ENCODE measurements at places on chromosomes 6 and 20. TPM values are rescaled to one million over a fixed set of nuclear protein-coding genes. Genes with fewer than 3 reads are reported as not detected.

GRCh38 chr20:23024701-23025100 is 10.4 kb upstream of the SSTR4 start:
- DNase-seq, result no peak

DNA sequence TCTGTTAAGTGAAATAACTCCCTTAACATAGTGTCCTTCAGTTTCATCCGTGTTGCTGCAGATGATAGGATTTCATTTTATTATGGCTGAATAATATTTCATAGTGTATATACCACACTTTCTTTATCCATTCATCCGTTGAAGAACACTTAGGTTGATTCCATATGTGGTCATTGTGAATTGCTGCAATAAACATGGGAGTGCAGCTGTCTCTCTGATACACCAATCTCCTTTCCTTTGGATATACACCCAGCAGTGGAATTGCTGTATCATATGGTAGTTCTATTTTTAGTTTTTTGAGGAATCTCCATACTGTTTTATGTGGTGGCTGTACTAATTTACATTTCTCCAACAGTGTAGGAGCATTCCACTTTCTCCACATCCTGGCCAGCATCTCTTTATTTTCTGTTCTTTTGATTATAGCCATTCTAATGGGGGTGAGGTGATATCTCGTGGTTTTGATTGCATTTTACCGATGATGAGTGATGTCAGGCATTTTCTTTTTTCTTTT is 193.2 kb downstream of the SLC16A10 start:
- no peak for DNase-seq

- DNase-seq, result no peak
Observed at GRCh38 chr20:12180107-12180661, 262.5 kb downstream of the BTBD3 start.

Gene OPN5
- total RNA-seq, result not detected

DNA sequence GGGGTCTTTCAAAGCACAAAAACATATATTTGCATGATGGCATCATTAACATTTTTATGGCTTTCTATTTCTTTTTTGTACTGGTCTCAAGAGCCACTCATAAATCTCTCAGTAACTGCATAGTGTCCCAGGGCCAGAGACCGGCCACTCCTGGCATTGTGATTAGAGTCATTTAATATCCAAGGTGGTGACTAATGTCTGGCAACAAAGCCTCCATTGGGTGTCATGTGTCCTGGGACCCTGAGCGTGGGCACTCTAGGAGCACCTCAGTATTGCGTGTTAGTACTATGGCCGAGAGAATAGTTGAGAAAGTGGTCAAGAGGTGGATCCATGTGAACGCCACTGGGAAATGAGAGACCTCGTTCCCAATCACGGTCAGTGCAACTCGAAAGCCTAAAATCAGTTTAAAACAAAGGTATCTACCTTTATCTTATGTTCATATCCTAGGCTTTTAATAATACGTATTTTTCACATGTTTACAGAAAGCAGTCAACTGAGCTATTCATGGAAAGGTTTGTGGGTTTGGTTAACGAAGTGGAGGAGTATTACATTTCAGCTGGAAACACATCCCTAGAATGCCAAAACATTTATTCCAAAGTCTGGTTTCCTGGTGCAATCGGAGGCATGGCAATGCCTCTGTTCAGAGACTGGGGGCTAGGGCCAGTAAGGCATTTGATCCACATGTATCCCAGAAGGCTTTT is 2.7 kb upstream of the ESR1 start:
- no peak for DNase-seq

DNA sequence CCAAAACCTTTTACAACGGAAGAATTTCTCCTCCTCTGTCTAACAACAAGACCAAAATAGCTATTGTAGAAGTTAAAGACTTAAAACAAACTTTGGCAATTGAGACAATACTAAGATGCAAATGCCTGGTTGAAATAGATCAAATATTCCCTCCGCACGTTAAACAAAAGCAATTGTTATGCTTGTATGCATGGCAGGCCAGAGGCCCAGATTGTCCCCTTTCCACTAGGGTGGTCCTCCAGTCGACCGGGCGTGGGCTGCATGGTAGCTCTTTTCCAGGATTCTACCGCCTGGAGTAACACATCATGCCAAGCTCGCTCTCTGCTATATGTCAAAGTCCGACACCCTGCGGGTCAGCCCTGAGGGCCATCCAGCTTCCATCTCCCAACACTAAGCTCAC is 234.7 kb downstream of the RNGTT start:
- DNase-seq, result no peak

DNA sequence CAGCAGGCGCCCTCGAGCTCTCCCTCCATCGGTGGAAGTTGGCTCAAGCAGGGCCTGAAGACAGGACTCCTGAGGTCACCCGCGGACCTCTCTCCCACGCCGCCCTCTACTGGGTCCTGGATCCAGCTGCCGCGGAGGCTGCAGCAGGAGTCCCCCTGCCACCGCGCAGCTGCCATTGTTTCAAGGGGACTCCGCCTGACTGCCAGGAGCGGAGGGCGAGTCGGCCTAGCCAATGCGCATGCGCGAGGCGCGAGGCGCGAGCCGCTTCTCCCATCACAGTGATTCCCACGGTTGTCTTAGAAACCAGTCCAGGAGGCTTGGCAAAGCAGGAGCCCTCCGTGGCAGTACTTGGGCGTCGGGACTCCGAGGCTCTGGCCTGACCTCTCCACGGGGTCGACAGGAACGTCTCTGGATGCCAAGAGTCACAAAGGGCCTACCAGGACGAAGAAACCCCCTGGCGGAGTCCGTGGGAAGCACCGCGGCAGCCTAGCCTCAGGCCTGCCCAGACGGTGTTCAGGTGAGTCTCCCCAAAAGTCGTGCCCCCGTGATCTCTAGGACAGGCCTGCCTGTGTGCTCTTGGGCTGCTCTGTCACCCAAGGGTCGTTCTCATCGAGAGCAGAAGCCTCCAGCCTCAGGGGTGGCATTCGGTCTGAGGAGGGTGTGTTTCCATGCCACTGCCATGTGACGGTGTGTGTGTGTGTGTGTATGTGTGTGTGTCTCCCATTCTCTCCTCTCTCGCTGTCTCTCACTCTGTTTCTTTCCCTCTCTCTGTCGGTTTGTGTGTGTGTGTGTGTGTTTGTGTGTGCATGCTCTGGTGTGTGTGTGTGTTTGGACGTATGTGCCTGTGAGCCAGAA is 290.6 kb upstream of the ZNF337 start:
- DNase-seq, result peak; percentile 38

- DNase-seq, result no peak
Observed at GRCh38 chr20:1034415-1034789, 32.3 kb upstream of the RSPO4 start.

GRCh38 chr6:130760006-130760405 is 67.2 kb upstream of the SMLR1 start:
- DNase-seq, result peak; percentile 34

GRCh38 chr6:123742626-123743025 is 61.0 kb upstream of the NKAIN2 start:
- DNase-seq, result no peak

Gene TRIM40
- total RNA-seq, result not detected

- no peak for DNase-seq
Observed at GRCh38 chr6:44166591-44167184, 8.1 kb downstream of the CAPN11 start.

Gene ZNF334
- 32.9 TPM for total RNA-seq

Gene CSNK2A1
- total RNA-seq, result 214 TPM

Gene NKAIN4
- total RNA-seq, result 183 TPM

Gene TPX2
- total RNA-seq, result 44.7 TPM

DNA sequence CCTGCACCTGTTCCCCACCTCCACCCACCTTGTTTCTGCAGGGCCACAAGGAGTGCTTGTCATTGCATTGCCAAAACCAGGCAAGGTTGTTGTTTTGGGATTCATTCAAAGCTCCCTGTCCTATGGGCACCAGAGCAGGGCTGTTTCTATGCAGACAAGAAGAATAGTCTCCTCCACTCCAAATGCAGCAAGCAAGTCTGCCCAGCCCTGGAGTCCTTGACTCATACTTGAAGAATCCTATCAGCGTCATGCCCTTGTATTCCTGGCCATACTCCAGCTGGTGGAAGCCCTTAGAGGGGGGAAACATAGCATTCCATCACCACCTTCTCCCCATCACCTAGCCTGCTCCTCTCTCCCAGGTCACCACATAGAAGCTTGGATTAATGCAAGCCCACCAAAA is 145.3 kb upstream of the ECI2 start:
- DNase-seq, result no peak

Gene GPSM3
- total RNA-seq, result 3.2 TPM

Gene MAVS
- 25.8 TPM for total RNA-seq

Gene CCN2
- 1.2 TPM for total RNA-seq

Gene IPCEF1
- 0.61 TPM for total RNA-seq

Gene THBD
- total RNA-seq, result not detected

GRCh38 chr20:25459916-25460535 is 52.6 kb downstream of the GINS1 start:
- no peak for DNase-seq

DNA sequence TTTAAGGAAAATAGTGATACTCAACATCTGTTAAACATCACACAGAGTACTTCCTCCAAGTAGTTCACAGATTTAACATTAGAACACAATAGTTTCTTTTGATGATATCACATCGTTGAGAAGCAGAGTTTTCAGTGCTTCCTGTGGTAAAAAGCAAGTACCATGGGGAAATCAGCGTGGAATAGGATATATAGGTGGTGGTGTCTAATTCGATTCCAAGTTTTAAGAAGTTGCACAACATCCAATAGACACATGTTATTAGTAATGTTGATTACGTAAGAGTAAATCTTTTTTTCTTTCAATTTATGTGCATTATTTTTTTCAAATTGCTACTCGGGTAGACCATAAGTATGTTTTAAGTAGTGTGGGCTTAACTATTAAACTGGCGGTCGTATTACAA is 360.7 kb downstream of the NKAIN2 start:
- DNase-seq, result no peak

Gene RFX6
- total RNA-seq, result not detected

Gene DDR1
- total RNA-seq, result 120 TPM

DNA sequence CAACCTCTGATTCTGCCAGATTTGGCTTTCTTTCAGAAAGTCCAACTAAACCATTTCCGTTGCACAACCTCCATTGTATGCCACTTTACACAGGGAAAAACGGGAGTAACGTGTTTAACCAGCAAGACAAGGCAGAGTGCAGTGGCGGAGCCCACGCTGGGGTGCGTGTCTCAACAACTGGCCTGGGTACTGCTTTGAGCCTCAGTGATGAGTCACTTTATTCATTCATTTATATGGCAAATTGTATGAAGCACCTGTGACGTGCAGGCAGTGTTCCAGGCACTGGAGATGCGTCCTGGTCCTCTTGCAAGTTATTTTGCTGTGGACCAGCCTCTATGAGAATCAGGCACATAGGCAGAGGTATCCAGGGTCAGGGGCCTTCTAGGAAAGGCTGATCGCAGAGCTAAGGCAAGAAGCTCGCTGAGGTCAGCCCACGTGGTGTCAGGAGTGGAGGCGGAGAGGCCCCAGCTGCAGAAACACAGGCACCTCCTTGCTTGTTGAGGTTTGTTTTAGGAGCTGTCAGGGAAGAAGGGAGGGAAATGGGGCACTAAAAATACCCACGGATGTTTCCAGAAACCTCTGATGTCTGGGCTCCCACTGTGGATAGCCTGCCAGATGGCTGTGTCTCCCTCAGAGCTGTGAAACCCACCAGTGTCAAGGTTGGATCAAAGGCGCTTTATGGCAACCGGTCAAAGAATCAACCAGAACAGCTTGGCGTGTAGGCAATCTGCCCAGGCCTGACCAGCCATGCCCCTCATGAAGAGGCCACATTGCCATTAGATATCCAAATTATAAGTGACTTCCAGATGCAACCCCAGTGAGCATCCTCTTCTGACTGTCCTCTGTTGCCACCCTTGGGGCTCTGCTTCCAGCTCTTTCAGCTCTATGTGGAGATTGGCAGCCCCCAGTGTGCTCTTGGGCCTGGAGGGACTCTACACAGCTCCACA is 157.2 kb downstream of the CD83 start:
- DNase-seq, result no peak

Gene FYN
- total RNA-seq, result 525 TPM

- no peak for DNase-seq
Observed at GRCh38 chr6:116352515-116353471, 18.0 kb upstream of the DSE start.

DNA sequence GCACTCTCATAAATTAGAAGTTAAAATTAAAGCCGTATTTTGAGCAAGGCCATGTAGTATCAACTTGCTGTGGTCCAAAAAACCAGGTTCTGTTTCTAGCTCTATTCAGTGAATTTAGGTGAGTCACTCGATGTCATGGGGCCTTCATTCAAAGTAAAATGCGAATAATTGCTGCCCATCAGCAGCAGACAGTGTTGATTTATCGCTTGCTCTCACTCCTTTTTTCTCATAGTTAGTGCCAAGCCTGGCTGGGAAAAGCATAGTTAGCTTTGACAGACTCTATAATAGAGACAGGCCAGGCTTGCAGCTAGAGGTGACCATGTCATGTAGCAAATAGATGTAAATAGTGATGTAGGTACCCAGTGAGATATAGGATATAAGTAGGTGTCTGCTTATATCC is 136.0 kb downstream of the EDN1 start:
- DNase-seq, result no peak

Gene TP53TG5
- total RNA-seq, result not detected

DNA sequence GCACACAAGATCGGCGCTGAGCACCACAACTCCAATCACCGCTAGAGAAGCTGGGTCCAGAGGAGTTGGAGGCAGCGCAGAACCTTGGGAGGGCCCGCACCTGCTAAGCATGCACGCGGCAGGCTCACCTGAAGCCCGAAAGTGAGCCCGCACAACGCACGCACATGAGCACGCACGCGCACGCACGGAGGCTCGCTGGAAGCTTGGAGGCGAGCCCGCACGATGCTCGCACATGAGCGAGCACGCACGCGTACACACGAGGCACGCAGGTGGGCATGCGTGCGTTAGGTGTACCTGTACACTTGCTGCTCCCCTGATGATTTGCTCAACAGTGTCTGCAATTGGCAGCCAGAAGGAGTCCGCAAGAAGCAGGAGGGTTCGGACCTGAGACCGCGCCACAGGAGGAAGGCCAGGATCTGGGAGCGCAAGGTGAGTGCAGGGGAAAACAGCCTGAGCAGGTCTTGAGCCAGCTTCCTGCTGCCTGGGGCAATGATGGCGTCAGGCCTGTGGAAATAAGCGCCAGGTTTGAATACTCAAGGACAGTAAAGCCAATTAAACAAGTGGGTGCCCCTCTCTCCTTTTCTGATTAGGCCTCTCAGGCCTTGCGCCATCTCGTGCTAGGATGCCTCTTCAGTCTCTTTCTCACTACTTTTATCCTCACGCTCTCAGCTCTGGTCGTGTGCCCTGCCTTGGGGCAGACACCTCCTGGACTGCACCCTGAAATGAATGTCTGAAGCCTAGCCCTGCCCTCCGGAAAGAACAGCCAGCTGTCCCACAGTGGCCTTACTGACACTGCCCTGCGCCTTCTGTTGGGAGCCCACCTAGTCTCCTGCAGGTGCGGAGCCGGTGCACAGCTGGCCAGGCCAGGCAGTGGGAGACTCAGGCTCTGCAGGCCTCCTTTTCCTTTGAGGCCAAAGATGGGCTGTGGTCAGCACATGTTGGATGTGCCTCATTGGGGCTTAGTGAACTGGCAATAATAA is 340.4 kb downstream of the CDC5L start:
- DNase-seq, result no peak

DNA sequence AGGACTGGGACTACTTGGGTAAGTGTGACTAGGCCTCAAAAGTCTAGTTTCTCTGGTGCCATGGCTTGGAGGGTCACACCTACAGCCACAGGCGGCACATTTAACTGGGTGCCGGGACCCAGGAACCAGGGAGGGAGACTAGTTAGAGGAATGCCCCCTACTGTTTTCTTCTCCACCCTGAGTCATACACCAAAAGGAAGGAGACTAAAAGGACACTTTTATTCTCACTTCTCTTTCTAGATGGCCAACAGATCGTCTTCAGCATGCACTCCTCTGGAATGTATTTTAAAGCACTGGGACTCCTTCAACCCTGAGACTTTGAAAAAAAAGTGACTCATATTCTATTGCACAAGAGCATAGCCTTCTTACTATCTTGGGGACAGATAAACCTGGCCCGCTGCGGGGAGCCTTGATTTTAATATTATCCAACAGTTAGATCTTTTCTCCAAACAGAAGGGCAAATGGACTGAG is 33.4 kb downstream of the PLN start:
- no peak for DNase-seq

Data from glutamatergic neuron (in vitro differentiated cells).